ENCODE measurements at places on chromosomes 6 and 20.
A peak's percentile ranks its signal among the peaks of the same experiment; 100 is the strongest.

DNA sequence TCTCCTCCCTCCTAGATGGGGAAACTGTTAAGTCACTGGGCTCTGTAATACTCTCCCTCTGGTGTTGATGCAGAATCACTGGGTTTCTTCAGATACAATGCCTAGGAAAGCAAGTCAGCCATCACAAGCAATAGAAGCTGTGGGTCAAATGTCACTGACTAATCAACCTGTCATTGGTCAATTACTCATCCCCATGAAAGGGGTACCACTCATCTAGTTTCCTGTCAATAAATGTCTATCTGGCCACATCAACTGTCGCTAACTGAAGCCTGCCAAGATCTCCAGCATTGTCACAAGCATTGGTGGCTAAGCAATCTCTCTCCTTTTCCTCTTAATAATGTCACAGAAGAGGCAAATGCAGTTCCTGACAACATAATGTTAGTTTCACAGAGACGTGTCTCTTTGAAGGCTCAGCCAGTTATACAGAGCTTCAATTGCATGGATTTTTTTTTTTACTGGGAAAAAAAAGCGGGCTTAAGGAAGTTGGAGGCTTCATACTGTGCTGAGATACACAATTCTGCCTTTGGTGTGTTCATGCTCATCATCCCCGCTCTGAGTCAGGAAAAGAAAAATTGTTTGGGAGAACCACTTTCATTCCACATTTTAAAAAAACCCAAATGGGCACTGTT is 355.9 kb downstream of the BTBD9 start:
- no peak for DNase-seq
- H3K27ac ChIP-seq = no peak overlapping the region
- H3K36me3 ChIP-seq = no peaks in the 10 kb centered on the region
- H3K4me1 ChIP-seq = no peaks in the 10 kb centered on the region

- H3K27ac ChIP-seq = no peak overlapping the region
- H3K36me3 ChIP-seq = no peaks in the 10 kb centered on the region
- peaks cover 3% of the 10 kb centered on the region for H3K27me3 ChIP-seq
- DNase-seq = no peak
- H3K4me1 ChIP-seq = no peaks in the 10 kb centered on the region
- no peak overlapping the region for H3K4me3 ChIP-seq
Observed at GRCh38 chr20:10735195-10735949, 61.6 kb upstream of the JAG1 start.

GRCh38 chr6:90160013-90160412 is 136.6 kb downstream of the BACH2 start:
- H3K27me3 ChIP-seq = no peaks in the 10 kb centered on the region
- peaks cover 19% of the 10 kb centered on the region for H3K36me3 ChIP-seq
- H3K4me3 ChIP-seq = no peak overlapping the region
- DNase-seq = no peak
- peak overlapping the region; percentile 39 for H3K27ac ChIP-seq

- no peaks in the 10 kb centered on the region for H3K27me3 ChIP-seq
- H3K27ac ChIP-seq = no peak overlapping the region
- H3K36me3 ChIP-seq = no peaks in the 10 kb centered on the region
Observed at GRCh38 chr20:11919581-11919980, 1.9 kb downstream of the BTBD3 start.

DNA sequence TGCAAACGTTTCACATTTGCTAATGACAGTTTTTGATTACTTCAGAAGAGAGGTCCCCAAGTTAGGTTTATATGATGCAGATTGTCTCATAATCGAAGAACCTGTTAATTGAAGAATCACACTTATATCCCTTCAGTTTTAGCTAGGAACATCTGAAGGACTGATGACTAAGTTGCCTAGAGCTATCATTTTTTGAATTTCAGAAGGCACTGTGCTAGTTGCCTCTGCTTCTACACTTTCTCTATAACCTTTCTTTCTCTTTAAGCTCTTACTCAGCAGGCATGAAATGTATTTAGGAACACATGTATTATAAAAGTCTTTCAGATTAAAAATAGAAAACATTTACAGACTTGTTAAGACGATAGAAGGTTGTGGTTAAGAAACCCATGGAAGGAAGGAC is 14.4 kb upstream of the GJE1 start:
- H3K27me3 ChIP-seq = no peaks in the 10 kb centered on the region
- H3K36me3 ChIP-seq = no peaks in the 10 kb centered on the region
- H3K27ac ChIP-seq = no peak overlapping the region
- H3K4me1 ChIP-seq = no peaks in the 10 kb centered on the region
- no peak for DNase-seq

DNA sequence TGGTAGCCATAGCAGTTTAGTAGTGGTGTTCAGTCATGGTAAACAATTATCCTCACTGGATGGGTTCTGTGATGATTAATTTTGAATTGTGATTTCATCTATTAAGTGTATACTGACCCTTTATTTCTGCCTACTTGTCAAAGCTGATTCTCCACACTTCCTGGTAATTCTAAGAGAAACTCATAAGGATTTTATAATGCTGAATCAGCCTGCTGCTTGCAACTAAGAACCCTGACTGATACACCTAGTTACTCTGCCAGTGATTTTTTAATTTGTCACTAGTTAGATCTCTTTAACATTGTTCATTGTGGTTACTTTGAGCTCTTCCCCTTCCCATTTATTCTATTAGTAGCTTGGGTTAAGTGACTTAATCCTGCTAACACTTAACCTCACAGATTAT is 8.6 kb downstream of the CDC40 start:
- H3K27ac ChIP-seq = no peak overlapping the region
- H3K4me3 ChIP-seq = no peak overlapping the region
- peaks cover 5% of the 10 kb centered on the region for H3K36me3 ChIP-seq
- no peak for DNase-seq
- no peaks in the 10 kb centered on the region for H3K27me3 ChIP-seq

- no peaks in the 10 kb centered on the region for H3K4me1 ChIP-seq
- peaks cover 32% of the 10 kb centered on the region for H3K27me3 ChIP-seq
- H3K4me3 ChIP-seq = no peak overlapping the region
- no peaks in the 10 kb centered on the region for H3K36me3 ChIP-seq
- DNase-seq = no peak
- H3K27ac ChIP-seq = no peak overlapping the region
Observed at GRCh38 chr20:58374027-58374850, 14.8 kb upstream of the VAPB start.
